ENCODE measurements at places on chromosomes 1 and 21.

GRCh38 chr1:209633335-209633997 lies 18.8 kb downstream of the LAMB3 start:
- DNase-seq, result no peak

DNA sequence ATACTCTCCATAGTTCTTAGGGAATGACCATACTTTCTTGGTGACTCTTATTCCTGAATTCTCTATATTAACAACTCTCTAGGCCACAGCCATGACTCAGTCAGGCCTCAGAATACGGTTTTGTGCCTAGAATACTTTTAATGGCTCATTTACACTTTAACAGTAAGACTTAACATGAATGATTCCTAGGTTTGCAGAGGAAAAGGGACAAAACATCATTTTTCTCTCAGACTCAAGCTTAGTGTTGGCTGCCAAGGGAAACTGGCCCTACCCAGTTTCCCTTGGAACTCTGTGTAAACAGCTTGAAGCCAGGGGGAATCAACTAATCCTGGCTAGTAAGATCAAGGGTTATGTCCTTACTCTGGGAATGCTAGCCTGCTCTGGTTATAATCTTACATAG lies 164.9 kb upstream of the PKN2 start:
- no peak for DNase-seq

DNA sequence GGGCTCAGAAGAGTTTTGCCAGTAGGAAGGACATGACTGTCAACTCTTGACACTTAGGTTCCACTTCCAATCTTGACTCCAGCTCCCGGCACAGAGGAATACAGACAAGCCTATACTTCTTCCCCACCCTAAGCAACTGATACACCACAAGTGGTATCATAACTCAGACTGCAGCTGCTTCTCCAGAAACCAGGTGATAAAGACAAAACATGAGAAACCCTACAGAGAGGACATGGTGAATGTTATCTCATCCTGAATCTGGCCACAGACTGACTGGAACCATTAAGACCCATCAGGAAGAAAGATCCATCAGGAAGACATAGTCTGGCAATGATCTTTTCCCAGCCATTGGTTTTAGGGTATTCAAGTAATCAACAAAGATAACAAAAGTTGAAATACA lies 13.8 kb downstream of the PAXBP1 start:
- DNase-seq, result no peak

DNA sequence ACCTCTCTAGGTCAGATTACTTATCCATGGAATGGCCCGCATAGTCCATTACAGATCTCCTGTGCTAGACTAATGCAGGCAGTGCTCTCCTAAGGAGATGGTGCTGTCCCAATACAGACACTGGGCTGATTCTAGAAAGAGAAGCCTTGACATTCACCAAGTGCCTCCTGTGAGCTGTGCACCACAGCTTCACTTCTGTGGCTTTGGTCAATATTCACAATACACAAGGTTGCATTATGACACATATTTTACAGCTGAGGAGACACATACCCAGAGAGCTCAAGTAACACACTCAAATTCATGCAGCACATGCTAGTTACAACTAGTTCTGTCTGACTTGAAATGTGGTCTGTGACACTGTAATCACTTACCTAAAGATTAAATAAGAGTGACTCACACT lies 59.4 kb upstream of the LRRC8B start:
- no peak for DNase-seq

DNA sequence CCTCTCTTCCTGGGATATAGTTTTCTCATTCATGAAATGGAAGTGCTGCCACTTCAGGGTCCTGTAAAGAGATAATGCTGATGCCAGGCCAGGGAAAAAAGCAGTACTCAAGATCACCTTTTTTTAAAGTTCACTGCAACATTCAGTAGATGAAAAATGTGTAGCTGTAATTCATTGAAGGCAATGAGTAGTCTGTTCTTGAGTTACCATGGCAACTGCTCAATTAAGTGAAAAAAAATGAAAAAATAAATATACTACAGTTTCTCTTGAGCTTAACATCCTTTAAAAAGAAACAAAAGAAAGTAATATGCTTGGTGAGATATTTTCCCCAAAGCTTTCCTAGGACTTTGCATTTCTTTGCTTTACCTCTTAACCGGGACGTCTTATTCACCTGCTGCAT lies 183.3 kb downstream of the AK5 start:
- DNase-seq, result no peak

GRCh38 chr1:107786203-107786845 lies 178.7 kb downstream of the VAV3 start:
- DNase-seq, result no peak

GRCh38 chr1:118132000-118132399 lies 53.0 kb downstream of the SPAG17 start:
- DNase-seq, result no peak

DNA sequence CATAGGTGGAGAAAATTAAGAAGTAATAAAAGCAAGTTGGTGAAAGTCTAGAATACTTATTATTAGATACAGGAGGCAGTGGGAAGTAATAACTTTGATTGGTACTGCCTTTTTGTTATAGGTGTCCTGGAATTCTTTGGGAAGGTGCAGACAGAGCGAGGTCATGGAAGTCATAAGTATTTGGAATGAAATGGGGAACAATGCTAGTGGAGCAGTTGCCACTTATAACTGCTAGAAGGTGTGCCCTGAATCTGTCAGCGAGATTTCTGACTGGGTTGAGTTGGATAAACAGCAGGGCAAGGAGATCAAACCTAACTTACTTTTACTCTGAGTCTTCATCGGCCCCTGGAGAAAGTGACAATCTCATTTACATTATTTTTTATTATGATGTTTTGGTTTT lies 69.6 kb downstream of the LHX9 start:
- no peak for DNase-seq

- no peak for DNase-seq
Measured at GRCh38 chr1:213676736-213677135, 311.0 kb upstream of the PROX1 start.

DNA sequence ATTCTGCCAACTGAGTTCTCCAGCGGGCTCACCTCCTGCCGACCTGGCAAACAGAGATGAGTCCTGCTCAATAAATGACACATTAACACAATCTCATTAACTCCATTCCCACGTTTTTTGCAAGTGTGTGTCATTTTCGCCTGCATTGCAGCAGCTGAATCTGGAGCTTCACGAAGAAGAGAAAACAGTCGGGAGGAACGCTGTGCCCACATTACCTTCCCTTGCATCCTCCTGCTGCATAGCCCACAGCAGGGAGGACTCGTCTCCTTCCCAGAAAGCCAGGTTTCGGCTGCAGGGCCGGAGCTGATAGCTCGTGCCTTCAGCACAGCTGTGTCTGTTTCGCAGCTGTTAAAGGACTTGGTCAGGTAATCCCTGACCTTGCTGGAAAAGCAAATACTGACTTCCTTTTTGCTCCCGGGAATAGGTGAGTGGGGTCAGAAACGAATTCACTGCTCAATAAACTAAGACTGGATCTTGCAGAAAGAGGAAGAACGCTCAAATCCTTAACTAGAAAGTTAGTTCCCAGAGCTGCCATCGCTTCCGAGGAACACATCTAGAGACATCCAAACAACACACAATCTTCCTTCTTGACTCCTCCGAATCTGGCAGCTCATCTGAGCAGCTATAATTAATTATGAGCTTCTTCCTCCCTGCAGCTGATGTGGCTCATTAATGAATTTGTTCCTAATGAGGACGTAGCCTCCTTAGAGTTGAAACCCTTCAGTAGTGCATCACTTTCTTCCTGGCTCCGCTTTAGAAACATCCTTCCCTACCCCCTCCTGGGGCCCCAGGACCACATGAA lies 33.0 kb downstream of the KANK4 start:
- DNase-seq, result no peak

GRCh38 chr1:15236321-15236721 lies 10.7 kb upstream of the FHAD1 start:
- no peak for DNase-seq

DNA sequence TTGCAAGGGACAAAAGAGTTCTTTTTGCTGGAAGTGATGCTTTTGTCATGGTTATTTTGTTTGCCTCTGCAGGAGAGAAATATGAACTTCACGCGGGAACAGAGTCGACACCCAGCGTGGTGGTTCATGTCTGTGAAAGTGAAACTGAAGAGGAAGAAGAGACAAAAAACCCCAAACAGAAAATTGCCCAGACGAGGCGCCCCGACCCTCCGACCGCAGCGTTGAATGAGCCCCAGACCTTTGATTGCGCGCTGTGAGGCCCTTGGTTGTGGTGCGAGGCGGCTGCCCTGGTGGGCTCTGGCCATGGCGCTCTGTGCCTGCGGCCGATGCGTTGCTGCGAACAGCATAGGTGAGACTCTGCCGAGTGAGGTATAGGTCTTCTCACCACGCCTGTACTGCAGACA lies 20.9 kb upstream of the NCMAP start:
- no peak for DNase-seq

DNA sequence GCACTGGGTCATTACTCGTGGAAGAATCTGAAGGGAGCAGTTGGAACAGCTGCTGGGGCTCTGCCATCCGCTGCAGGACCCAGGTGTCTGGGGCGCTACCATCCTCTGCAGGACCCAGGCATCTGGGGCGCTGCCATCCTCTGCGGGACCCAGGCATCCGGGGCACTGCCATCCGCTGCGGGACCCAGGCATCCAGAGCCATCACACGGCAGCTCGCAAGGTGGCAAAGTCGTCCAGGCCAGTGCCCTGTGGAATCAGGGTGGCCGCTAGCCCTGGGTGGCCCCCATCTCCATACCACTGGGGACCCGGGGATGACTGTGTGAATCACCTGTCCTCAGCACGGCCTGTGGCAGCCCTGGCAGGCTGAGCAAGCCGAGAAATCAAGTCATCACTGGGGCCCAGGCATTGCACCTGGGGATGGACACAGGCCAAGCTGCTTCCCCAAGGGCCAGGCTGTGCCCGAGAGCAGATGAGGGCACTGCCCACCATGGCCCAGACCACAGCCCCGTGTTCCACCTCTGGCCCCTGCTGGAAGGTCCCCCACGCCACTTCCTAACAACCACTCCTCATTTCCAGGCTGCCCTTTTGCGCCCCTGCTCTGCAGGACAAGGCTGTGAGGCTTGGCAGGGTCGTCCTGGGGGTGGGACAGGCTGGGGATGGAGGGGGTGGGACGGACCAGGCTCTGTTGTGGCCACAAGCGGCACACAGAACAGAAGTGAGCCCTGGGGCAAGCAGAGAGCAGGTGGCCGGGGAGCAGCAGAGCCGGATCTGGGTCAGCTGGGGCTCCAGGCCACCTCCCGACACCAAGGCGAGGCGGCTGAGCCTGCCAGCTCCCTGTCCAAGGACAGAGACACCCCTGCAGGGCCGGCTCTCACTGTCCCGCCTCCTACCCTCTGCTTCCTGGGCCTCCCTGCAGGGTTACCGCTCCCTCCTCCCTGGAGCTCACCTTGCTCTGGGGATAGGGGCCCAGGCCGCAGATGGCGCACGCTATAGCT lies 12.7 kb downstream of the GABRD start:
- no peak for DNase-seq

DNA sequence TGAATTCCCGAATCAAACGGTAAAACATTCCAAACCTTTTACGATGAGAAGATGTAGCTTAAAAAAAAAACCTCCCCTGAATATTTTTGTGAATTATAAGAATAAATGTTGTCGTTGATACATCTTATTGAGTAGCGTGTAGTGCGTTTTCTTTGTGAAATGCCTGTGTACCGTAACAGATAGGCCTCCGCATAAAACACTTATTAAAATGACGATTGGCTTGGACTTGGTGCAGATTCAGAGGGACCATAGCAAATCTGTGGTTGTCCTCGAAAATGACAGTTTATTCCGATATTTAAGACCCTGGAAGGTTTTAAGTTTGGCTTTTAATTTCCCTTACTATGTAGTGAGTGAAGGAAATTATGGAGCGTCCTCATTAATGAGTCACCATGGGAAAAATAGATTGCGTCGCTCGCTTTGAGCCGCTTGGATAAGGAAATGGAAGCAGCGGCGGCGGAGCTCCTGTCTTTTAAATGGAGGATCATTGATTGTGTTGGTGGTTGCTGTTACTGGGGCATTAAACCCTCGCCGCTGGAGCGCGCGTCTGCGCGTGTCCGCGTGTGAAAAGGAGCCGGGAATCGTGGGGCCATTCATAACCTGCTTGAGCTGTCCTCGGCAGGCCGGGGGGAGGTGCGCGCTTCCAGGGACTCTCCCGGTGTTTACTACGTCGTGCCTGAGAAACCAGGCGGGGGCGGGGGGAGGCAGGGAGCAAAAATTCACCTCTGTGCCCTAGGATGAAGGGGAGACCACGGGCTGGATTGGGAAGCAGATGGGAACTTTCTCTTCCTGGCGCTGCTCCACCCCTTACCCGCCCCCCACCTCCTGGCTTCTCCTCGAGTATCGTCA lies 1.6 kb downstream of the SPEN start:
- peak; percentile 84 for DNase-seq

- no peak for DNase-seq
Measured at GRCh38 chr1:65214340-65215027, 66.5 kb downstream of the AK4 start.

GRCh38 chr1:2194898-2195673 lies 514 bp upstream of the FAAP20 start:
- peak; percentile 68 for DNase-seq

DNA sequence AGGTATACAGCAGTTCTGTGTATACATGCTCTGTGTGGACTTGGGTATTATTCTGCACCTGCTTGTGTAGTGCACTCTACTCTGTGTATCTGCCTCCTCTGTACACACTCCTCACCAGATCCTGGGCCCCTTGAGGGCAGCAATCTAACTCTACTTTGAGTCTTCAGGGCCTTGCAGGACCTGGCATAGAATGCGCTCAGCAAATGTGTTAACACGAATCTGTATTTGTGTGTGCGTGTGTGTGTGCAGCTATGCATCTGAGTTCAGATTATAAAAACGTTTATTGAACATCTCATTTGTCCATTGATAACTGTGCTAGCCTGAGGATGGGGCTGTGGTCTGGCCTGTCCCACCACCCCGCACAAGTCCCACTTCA lies 3.9 kb upstream of the MEF2D start:
- DNase-seq, result no peak

DNA sequence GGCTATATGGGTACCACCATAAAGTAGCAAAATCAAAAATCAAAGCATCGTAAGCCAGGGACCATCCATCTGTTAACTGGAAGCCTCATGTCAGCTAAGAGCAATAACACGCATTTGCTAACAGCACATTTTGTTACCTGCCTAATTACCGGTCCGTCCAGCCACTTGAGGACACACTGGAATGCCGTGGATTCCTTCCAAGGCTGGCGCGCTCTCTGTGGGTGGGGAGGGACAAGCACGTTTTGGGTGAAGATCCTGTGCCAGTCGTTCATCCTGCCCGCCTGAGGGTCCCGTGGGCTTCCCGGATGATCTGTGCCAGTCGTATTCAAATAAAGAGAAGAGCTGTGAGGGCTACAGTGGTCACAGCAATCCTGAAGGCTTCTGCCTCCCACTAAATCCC lies 6.2 kb downstream of the NPHP4 start:
- DNase-seq, result no peak

DNA sequence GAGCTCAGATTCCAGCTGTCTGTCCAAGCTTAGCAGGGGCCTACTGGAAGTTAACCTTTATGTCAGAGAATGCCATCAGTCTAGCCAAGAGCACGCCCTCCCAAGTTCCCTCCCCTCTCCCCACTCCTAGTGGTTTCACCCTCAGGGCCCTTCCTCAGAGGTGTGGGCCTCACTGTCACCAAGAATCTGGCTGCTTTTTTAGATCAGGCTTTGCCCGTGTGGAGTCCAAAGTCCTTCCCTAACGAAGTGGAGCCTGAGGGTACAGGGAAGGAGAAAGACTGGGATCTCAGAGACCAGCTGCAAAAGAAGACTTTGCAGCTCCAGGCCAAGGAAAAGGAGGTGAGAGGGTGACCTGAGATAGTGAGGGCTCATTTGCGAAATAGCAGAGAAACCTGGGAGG lies 4.1 kb downstream of the C1orf74 start:
- DNase-seq, result no peak

- no peak for DNase-seq
Measured at GRCh38 chr1:177270863-177271262, 100.1 kb downstream of the BRINP2 start.

GRCh38 chr1:15180189-15180588 lies 26.6 kb downstream of the TMEM51 start:
- no peak for DNase-seq

Measured in mesothelial cell of epicardium (in vitro differentiated cells).